ENCODE measurements at places on chromosomes 16 and 17.
A peak's percentile ranks its signal among the peaks of the same experiment; 100 is the strongest.

- no peak for DNase-seq
Observed at GRCh38 chr17:39082482-39082881, 69.0 kb downstream of the PLXDC1 start.

GRCh38 chr17:73267648-73268537 is 6.2 kb upstream of the CPSF4L start:
- no peak for DNase-seq

- no peak for DNase-seq
Observed at GRCh38 chr17:15648386-15648785, 28.9 kb upstream of the FBXW10B start.

DNA sequence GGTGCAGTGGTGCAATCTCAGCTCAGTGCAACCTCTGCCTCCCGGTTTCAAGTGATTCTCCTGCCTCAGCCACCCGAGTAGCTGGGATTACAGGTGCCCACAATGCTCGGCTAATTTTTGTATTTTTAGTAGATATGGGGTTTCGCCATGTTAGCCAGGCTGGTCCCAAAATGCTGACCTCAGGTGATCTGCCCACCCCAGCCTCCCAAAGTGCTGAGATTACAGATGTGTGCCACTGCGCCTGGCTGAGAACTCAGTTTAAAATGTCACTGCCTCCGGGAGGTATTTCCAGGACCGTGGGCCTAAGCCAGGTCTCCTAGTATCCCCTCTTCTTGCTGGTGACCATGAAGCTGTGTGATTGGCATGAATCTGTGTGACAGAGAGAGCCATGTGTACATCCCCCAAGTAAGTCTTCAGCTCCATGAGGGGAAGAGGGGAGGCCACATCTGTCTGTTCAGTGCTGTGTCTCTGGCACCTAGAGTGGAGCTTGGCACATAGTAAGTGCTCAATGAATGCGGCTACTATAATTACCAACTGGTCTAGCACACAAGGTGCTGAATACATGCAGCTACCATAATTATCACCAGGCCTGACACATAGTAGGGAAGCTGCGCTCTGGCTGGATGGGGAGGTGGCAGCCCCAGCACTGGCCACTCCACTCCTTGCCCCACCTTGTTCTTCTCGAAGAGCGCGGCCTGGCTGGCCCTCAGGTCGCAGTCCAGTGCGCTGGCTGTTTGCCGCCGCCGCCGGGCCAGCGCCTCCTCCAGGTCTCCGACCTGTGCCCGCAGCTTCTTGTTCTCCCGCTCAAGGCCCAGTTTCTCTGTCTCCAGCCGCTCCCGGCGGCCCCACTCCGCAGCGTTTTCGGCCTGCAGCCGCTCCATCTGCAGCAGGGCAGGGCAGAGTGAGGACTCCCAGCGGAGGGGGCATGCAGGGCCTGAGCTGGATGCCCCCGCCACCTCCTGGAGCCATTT is 18.7 kb downstream of the CCDC102A start:
- DNase-seq = no peak

- DNase-seq = no peak
Observed at GRCh38 chr17:1264196-1264595, 6.0 kb upstream of the BHLHA9 start.

DNA sequence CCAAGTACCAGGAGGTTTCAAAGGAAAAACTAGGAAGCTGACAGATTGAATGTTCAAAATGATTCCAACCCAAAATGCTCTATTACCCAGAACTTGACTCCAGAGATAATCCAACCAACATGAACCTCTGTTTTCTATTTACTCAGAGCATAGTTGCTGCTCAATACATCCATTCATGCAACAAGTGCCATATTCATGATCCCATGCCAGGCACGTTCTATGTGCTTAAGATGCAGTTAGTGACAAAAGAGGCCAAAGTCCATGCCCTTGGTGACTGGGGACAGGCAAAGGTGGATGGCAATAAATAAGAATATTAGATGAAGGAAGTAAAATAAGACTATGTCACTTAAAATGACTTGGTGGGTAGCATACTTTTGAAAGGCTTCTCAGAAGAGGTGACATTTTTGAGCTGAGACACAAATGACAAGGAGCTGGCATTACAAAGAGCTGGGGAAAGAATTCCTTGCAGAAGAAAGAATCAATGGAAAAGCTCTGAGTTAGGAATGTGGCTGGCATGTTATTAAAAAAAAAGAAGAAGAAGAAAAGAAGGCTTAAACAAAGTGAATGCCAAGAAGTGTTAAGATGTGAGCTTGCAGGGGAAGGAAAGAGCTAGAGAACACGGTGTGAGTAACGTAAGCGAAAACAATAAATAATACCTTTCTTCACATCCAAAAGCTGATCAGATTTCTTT is 34.5 kb downstream of the TOX3 start:
- no peak for DNase-seq

GRCh38 chr17:59572301-59572924 is 7.0 kb downstream of the DHX40 start:
- no peak for DNase-seq

GRCh38 chr16:67860589-67861398 is 12.1 kb upstream of the EDC4 start:
- DNase-seq = no peak

GRCh38 chr17:11583306-11583992 is 14.8 kb upstream of the DNAH9 start:
- no peak for DNase-seq

- no peak for DNase-seq
Observed at GRCh38 chr17:60311186-60311585, 80.7 kb downstream of the USP32 start.

DNA sequence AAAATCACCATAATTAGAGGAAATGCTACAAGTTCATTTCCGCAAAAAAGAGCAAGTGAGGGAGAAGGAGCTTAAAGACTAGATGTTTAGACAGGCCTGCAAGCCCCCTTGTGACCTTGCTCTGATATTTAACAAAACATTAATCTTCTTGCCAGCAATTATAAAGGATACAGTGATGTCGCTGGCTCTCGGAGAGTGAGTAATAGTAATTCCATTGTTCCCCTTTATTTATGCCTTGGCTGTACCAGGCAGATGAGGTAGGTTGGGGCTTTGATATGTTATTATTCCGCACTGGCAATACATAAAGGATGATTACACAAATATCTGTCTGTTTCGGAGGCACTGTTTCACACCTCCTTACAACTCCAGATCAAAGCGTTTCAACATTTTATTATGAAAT is 204.8 kb upstream of the SALL1 start:
- DNase-seq = no peak

GRCh38 chr17:74043976-74044375 is 159.5 kb upstream of the RPL38 start:
- no peak for DNase-seq

GRCh38 chr17:46033392-46033791 is 34.3 kb downstream of the STH start:
- DNase-seq = no peak

GRCh38 chr17:66517336-66518009 is 215.1 kb downstream of the PRKCA start:
- no peak for DNase-seq

DNA sequence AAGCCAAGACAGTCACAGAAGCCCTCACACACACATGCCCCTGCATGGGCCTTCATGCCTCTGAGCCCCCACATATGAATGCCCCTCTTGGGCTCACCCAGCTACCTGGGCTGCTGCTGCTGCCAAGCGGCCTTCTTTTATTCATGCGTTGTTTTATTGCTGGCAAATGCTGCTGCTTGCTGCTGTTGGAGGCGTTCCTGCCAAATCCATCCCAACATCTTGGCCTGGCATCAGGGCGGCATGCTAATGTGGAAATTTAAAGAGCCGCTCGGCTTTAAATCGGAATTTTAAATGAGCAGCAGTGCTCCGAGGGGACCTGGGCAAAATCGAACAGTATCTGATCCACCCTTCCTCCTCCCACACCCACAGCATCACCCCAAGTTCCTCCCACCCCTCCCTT is 39.0 kb downstream of the NEUROD2 start:
- DNase-seq = no peak

DNA sequence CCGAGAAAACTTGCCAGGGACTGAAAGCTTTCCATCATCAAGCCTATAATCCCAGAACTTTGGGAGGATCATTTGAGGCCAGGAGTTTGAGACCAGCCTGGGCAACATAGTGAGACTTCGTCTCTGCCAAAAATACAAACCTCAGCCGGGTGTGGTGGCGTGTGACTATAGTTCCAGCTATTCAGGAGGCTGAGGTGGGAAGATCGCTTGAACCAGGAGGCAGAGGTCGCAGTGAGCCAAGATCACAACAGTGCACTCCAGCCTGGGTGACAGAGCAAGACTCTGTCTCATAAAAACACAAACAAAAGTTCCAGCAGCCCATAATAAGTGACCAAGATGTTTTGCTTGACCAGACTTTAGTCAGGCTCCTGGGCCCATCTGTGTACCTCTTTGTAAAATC is 1.9 kb downstream of the MEAK7 start:
- no peak for DNase-seq

DNA sequence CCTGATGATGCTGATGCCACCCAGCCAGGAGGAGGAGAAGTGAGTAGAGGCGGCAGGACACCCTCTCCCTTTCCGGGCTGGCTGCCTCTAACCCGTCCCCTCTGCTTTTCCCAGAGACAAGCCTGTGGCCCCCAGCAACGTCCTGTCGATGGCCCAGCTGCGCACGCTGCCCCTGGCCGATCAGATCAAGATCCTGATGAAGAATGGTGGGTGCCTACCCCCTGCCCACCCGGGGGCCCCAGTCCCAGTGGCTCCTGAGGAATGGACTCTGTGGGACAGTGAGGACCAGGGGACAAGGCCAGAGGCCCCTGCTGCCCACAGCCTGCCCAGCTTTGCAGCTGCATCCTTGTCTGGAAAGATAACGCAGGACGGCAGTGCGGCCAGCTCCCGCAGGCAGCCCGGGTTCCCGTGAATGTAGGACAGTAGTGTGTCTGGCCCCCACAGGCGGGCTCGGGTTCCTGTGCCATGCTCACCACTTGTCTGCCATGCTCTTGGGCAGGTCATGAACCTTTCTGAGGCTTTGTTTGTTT is 19.9 kb downstream of the POLR3E start:
- DNase-seq = no peak

DNA sequence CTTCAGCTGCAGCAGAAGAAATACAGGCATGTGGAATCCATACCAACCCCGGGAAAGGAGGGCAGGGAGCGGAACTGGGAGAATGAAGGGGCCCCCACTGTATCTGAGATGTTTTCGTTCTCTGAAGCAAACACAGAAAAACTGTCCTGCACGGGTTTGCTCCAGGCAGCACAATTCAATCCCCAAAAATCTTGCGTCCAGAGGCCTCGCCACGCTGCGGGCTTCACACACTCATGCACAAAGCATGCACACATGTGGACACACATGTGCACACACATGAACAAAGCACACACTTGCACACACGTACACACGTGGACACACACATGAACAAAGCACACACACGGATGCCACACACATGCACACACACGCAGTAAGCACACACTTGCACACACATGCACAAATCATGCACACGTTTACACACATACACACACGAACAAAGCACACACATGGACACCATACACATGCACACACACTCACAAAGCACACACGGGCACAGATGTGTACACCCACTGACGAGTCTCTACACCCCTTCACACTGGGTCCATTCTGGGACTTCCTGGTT is 27.3 kb downstream of the COX4I1 start:
- DNase-seq = no peak

DNA sequence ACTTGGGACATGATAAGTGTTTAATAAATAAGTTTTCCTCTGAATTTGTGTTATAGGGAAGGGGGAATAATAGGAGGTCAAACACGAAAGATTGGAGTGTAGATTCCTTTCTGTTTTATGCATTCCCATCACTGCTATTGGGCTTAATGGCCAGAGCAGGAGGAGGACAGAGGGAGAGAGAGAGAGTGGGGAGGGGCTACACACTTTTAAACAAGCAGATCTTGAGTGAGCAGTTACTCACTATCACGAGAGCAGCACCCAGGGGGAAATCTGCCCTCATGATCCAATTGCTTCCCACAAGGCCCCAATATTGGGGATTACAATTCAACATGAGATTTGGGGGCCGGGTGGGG is 505.0 kb downstream of the GRIN2A start:
- DNase-seq = no peak

GRCh38 chr17:81094509-81095382 is 59.8 kb downstream of the BAIAP2 start:
- peak; percentile 89 for DNase-seq

DNA sequence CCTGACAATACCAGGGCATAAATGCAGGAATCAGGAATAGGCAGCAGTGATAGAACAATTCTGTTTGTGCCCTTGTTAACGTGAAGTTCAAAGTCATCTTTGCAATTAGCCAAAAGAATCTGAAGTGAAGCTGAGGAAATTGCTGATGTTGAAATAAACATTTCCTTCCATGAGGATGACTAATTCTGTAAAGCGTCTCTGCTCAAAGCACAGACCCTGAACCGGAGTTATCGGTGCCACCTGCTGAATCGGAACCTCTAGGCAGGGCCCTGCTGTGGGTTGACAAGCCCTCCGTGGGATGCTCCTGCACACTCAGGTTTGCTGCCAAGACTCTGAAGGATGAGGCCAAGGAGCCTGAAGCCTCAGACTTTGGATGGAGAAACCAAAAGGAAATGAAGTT is 37.0 kb upstream of the CDH1 start:
- no peak for DNase-seq
